ENCODE measurements at places on chromosomes 6 and 20. TPM values are rescaled to one million over a fixed set of nuclear protein-coding genes. Genes with fewer than 3 reads are reported as not detected.
A peak's percentile ranks its signal among the peaks of the same experiment; 100 is the strongest.

- peak; percentile 27 for DNase-seq
Measured at GRCh38 chr6:108113557-108114519, 39.3 kb upstream of the OSTM1 start.

- DNase-seq = no peak
Measured at GRCh38 chr6:111844376-111844775, 28.9 kb downstream of the FYN start.

Gene PLEKHG1
- 19.9 TPM for total RNA-seq

GRCh38 chr6:147366290-147366689 is 142.2 kb upstream of the SAMD5 start:
- no peak for DNase-seq

DNA sequence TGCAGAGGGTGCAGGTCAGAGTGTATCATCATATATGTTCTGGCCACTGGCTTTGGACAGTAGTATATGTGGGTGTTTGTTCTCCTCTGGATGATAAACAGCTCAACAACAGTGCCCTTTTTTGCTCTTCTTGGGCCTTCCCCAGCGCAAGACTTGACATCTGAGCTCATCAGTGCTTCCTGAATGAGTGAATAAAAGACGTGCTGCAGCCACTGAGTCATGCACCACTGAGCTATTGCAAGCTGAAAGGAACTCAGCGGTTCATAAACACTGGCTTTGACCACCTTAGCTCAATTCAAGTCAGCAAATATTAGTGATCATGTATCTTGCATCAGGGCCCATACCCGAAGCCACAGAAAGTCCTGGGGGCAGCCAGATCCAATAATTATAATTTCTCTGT is 105.3 kb upstream of the KCNG1 start:
- no peak for DNase-seq
